ENCODE measurements at places on chromosomes 5 and 9.

GRCh38 chr9:95399261-95399660 is 81.8 kb upstream of the FANCC start:
- DNase-seq = peak; percentile 0

DNA sequence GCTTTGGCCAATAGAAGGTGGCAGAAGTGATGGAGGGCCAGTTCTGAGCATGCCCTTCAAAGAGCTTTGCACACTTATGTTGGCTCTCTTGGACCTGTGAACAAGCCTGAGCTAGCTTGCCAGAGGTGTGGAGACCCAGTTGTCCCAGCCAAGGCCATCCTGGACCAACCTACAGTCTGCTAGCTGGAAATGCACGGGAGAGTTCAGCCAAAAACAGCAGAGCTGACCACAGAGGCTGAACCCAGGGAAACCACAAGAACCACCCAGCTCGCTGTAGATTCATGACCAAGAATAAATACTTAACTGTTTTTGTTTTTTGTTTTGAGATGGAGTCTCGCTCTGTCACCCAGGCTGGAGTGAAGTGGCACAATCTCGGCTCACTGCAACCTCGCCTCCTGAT is 65.4 kb upstream of the HAND1 start:
- no peak for DNase-seq

DNA sequence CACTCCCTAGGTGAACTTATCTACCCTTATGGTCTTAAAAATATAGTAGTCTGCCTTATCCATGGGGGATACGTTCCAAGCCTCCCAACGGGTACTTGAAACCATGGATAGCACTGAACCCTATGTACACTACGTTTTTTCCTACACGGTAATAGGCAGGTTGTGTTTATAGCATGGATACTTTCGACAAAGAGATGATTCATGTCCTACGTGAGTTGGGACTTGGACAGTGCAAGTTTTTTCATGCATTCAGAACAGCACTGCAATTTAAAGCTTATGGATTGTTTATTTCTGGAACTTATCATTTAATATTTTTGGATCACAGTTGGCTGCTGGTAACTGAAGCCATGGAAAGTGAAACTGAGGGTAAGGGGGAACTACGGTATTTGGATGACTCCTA is 88.1 kb downstream of the CNTLN start:
- no peak for DNase-seq

GRCh38 chr5:96408210-96408777 is 24.8 kb downstream of the PCSK1 start:
- no peak for DNase-seq

- no peak for DNase-seq
Observed at GRCh38 chr9:131579789-131580211, 34.5 kb downstream of the PRRT1B start.

DNA sequence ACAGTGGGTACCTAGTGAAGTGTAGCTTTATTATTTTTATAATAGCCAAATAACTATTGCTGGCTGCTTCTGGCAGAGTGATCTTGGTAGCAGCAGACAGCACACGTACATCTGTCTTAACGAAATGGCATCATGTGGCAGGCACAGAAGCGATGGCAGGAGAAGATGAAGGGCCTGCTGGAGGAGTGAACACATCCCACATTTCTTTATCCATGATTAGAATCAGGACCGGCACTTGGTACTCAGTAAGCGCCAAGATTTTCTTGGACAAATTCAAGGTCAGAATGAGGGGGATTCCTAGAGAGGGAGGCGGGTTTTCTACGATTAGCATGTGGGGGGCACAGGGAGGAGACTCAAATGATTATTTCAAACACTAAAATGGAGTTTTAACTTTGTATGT is 23.0 kb upstream of the ZNF366 start:
- DNase-seq = no peak

- no peak for DNase-seq
Observed at GRCh38 chr9:127898433-127899127, 823 bp downstream of the ST6GALNAC6 start.

DNA sequence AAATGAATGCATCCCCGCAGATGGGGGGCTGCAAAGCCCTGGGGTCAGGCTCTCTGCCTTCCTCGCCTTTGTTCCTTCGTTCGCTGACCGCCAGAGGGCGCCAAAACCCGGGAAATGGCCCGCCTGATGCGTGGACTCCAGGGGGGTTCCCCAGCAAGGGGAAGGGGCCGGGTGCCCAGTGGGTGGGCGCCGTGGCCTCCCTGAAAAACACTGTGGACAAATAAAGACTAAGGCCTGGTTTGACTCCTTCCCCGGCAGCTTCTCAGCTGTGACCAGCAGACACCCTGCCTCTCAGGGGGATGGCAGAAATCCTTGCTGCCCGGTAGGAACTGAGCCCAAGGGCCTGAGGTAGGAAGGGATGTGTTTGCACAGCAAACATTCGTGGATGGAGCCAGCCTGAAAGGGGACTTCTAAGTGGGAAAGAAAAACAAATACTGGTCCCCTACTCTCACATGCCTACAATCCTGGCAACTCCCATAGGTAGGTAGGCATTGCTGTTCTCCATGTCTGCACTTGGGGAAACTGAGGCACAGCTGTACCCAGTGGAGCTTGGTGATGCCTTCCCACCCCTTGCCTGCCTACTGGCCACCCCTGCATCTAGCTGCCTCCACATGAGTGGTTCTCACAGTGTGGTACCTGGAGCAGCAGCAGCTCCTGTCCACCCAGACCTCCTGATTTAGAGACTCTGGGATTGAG is 57.7 kb downstream of the DUSP1 start:
- peak; percentile 10 for DNase-seq

GRCh38 chr9:7388755-7389154 is 410.8 kb downstream of the DMAC1 start:
- DNase-seq = no peak

GRCh38 chr5:444226-444625 is 1.2 kb downstream of the EXOC3 start:
- DNase-seq = no peak

DNA sequence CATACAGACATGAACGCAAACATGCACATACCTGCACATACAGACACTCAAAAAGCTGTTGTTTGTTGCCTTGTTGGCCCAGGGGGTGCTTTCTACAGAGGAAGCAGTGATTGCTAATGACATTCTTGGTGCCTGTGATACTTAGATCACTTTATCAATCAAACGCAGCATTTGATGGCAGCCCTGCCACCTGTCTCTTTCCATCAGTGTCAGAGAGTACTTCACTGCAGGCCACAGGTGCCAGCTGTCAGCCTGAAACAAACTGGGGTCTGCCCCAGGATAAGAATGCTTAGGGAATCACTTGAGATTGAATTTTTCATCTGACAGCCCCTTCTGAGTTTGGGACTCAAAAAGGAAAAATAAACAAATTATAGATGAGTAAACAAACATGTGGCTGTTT is 388.9 kb upstream of the SGCD start:
- no peak for DNase-seq

DNA sequence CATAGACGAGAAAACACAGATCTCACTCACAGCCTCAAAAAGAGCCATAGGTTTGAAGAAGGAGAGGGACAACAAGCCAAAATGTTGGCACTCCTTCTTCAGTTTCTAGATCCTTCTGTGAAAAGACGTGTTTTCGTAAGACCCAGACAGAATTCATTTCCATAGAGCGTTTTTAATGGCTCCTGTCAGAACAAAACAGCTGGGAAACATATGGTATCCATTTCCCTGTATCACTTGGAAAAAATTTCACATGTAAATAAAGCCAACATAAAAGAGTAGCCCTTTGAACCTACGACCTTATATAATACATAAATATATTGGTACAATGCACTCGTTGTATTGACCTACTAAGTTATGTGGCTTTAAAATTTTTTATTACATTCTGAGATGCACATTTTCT is 108.1 kb downstream of the SNCAIP start:
- DNase-seq = no peak

All from NCI-H1436 (cell line).